ENCODE measurements at places on chromosomes 12 and 14.

GRCh38 chr14:93126111-93126510, 10.4 kb upstream of the ITPK1 start:
- no peak for DNase-seq

- DNase-seq, result no peak
Measured at GRCh38 chr12:52120951-52121823, 41.7 kb downstream of the SMIM41 start.

DNA sequence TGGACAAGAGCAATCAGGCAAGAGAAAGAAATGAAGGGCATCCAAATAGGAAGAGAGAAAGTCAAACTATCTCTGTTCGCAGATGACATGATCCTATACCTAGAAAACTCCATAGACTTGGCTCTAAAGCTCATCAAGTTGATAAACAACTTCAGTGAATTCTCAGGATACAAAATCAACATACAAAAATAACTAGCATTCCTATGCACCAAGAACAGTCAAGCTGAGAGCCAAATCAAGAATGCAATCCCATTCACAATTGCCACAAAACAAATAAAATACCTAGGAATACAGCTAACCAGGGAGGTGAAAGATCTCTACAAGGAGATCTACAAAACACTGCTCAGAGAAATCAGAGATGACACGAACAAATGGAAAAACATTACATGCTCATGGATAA, 417.5 kb upstream of the ATP2B1 start:
- DNase-seq, result no peak

DNA sequence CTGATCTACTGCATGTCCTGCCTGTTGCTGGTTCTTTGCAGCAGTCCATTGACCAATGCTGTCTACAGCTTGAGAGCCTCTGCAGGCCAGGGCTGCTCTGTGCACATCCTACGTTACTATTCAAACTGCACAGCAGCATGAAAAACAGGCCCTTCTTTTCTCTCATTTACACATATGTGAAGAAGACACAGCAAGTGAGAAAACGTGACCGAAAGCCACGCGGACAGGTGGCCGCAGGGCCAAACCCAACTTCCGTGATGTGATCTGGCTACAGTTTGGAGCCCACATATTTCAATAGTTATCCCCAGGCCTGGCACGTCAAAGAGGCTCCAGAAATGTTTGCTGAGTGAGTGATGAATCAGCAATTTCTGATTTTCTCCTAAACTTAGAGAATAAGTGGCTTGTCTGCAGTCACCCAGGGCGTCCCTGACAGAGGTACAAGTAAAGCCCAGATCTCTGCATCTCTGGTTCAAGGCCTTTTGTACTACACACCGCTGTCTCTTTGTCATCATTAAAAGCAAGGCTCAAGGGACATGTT, 17.9 kb upstream of the TCL1B start:
- DNase-seq, result no peak

- DNase-seq, result no peak
Measured at GRCh38 chr12:74741112-74741511, 203.5 kb downstream of the ATXN7L3B start.

DNA sequence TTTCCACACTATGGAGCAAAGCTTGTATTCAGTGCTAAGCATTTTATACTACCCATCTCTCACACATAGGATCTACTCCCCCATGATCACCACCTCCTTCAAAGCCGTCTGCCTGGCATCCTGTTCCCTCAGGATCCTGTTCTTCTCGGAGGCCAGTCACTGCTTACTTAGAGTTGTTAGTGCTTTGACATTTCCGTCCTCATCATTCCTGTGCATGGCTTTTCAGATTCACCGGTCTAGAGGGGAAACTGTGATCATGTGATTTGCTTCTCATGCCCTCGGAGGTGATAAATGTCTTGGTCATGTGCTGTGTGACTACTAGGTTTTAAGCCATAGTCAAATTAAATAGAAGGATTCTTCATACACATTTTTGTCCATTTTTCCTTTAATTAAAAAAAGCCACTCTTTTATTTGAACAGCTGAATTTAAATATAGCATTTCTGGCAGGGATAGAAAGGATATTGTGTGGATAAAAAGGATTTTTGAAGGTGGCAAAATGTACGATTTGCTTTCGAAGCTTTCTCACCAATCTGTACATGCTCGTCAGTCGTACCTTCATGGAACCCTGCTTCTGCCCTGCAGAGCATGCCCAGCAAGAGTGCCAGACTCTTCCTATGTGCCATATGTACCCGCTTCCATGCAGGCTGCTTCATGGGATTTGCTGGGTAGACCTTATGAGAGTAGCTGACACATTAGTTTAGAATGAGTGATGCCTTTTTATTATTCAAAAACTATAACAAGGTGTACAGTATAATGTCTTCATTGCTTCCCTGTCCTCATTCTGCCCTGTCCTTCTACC, 53.3 kb downstream of the BMAL2 start:
- no peak for DNase-seq

DNA sequence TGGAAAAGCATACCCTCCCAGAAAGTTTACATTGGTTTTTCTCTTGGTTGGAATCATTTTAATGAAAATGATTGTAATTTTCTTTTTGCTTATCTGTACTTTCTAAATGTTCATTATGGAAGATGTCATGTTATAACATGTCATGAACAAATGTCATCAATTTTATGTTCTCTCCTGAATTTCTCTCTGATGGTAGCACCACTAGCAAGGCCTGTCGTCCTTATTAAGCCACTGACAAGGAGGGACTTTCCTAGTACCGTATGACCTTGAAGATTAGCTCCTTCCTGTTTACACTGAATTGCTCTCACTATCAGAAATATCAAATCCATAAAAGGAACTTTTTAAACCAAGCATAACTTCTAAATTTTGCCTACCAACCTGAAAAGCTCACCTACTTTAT, 99.0 kb downstream of the ESR2 start:
- no peak for DNase-seq

- DNase-seq, result no peak
Measured at GRCh38 chr12:6538420-6539313, 4.3 kb downstream of the GAPDH start.

GRCh38 chr14:84527706-84528105, 1002.2 kb upstream of the FLRT2 start:
- DNase-seq, result no peak

DNA sequence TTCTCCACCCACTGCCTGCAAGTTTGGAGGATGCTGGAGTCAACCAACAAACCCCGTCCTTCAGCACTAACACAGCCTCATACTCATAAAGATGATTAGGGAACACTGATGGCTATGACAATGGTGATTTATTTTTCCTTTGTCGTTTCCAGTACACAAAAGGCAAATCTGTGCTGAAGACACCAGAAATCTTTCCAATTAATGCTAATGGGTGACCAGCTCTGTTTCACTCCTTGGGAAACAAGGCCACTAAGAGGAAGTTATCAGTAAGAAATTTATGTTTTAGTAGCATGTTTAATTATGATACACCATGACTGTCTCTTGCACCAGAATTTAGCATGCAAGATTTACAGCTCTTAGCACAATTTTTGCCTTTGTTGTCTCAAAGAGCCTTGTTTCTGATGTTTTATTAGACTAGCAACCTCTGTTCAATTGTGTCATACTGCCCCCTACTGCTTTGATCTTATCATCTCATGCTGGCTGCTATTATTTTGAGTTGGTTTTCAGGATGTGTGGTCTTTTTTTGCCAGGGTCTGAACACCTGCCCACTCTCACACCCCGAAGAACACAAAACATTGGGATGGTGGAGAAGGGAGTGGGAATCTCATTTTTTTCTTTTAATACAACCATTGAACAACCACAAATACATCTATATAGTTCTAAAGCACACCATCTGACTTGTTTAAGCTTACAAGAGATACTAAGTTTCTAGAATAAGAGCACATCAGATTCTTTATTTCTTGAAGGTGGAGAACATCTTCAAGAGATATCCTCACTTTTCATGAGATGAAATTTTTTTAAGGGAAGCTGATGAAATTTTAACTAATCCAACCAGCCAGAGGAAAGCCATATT, 160.9 kb downstream of the SPTSSA start:
- no peak for DNase-seq

- DNase-seq, result no peak
Measured at GRCh38 chr12:123787466-123787865, 25.4 kb downstream of the DNAH10 start.

GRCh38 chr12:42587601-42588523, 1.7 kb downstream of the PRICKLE1 start:
- no peak for DNase-seq

- no peak for DNase-seq
Measured at GRCh38 chr12:43151441-43151981, 400.5 kb downstream of the ADAMTS20 start.

GRCh38 chr12:88577537-88577936, 2.7 kb downstream of the KITLG start:
- no peak for DNase-seq

- DNase-seq, result no peak
Measured at GRCh38 chr12:116734156-116734768, 3.6 kb downstream of the SPRING1 start.

GRCh38 chr12:128073937-128074336, 193.0 kb upstream of the TMEM132C start:
- no peak for DNase-seq

GRCh38 chr14:22577334-22577908, 11.6 kb downstream of the DAD1 start:
- DNase-seq, result no peak

GRCh38 chr14:65153101-65153500, 50.8 kb upstream of the MAX start:
- no peak for DNase-seq

DNA sequence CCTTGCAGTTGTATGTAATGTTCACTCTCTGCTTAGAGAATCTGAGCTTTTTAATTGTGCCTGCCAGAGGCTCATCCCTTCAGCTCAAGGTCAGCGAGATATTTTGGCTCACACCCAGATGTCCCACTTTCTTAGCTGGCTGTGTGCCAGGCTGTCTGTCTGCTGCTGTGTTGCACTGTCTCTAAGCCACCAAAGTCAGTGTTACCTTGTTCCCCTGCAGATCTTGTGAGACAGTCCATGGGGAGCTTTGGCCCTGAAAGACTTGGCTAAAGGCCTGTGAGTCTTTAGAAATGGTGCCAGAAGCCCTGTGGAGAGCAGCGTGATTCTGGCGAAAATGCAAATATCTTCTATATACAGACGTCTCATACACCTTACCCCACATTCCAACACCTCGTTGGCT, 293.7 kb downstream of the TTC6 start:
- DNase-seq, result no peak

Data from immature natural killer cell (primary cell).